ENCODE measurements at places on chromosomes 16 and 17.

DNA sequence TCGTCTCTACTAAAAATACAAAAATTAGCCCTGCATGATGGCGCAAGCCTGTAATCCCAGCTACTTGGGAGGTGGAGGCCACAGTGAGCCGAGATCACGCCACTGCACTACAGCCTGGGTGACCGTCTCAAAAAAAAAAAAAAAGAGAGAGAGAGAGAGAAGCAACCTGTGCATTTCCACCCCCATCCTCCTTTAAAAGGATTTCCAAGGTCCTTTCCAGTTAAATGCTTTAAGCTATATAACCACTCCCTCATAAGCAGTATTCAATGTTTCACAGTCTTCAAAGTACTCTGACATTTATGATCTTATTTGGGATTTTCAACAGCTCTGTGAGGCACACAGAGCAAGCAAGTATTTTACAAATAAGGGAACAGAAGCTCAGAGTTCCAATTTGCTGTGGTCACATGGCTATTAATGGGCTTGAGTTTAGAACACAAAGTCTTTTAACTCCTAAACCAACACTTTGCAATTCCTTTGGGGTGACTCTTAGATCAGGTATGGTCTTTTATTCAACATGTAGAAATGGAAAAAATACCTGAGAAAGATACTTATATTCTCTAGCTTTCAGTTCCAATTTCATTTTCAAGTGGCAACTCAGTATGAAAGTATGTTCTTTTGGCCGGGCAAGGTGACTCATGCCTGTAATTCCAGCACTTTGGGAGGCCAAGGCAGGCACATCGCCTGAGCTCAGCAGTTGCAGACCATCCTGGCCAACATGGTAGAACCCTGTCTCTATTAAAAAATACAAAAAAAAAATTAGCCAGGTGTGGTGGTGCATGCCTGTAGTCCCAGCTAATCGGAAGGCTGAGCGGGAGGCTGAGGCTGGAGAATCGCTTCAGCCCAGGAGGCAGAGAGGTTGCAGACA is 31.3 kb downstream of the SPOP start:
- peak; percentile 78 for DNase-seq

GRCh38 chr17:2685696-2686095 is 25.9 kb downstream of the CLUH start:
- DNase-seq: no peak

DNA sequence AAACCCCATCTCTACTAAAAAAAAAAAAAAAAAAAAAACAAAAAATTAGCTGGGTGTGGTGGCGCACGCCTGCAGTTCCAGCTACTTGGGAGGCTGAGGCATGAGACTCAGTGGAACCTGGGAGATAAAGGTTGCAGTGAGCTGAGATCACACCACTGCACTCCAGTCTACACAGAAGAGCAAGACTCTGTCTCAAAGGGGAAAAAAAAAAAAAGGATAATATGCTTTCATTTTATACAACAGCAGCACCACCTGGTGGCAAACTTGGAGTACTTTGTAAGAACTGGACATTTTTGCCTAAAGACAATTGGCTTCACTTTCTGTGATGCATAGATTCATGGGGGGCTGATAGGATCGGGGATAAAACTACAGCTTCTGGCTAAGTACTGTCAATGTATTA is 8.5 kb downstream of the CHTF8 start:
- DNase-seq: peak; percentile 70

GRCh38 chr17:7340179-7340578 is 3.9 kb downstream of the ACAP1 start:
- DNase-seq: no peak

GRCh38 chr17:80918731-80919130 is 72.9 kb upstream of the CHMP6 start:
- no peak for DNase-seq

- DNase-seq: no peak
These were observed 26.4 kb downstream of the CASKIN2 start for GRCh38 chr17:75488693-75489510.

- no peak for DNase-seq
These were observed 14.8 kb downstream of the RFWD3 start for GRCh38 chr16:74651841-74652240.

GRCh38 chr17:2705263-2705662 is 6.3 kb downstream of the CLUH start:
- peak; percentile 83 for DNase-seq

DNA sequence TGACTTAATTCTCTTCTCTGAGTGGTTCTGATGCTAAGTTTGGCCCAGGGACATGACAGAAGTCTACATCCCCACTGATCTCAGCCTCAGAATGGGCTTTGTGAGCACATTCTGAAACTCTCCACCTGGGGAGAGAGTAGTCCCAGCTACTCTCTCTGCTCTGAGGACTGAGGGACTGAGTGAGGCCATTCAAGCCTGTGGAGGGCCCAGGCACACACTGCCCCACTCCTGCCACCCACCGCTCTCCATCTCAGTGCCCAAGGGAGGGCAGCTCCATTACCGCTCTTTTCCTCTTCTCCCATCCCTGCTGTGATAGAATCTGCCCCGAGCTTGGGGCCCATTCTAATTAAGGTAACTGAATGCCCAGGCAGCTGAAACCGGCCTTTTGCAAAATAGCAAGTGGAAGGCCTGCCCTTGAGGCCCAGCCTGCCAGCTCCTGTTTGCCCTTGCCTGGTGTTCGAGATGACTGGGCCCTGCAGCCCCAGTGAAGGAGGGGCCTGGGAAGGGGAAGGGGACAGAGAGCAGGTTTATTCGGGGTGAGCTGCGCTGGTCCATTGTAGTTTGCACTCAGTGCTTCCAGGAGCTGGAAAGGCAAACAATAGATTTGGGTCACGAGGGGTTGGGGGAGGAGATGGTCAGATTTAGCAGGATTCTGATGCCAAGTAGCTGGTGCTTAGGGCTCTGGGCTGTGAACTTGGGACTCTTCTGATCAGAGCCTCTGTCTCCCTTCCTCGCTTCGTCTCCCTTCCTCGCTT is 76.2 kb downstream of the RAB11FIP4 start:
- DNase-seq: no peak

DNA sequence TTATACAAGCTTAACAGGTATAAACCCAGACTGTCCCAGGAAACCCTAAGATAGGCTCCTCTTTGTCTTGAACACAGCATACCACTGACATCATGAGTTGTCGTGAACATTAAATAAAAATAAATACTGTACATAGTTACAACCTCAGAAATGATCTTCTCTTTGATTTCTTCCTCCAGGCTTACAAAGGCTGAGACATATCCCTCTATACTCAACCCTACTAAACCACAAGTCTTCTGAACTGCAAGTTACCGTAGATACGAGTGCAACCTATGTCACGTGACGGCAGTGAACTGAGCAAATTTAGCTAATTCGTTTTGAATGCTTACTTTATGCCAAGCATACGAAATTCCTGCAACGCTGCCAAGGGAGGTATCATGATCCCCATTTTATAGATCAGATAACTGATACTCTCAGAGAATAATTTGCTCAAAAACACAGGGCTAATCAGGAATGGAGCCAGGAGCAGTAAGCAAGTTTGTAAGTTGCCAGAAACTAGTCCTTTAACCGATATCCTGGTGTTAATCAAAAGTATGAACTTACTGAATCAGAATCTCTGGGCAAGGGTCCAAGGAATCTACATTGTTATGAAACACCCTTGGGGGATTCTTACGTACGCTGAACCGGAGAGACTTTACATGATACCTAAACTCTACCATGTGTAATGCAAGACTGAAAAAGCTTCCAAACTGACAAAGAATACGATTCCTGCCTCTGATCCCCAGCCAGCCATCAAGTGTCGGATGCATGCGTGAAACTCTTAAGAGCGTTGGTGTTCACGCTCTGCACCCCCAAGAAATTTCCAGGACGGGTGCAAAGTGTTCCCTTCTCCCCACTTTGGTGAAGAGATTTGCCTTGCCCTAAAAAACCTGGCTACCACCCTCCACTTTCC is 106.2 kb downstream of the XYLT1 start:
- peak; percentile 21 for DNase-seq

- peak; percentile 88 for DNase-seq
These were observed 16.1 kb downstream of the GDE1 start for GRCh38 chr16:19505600-19506303.

DNA sequence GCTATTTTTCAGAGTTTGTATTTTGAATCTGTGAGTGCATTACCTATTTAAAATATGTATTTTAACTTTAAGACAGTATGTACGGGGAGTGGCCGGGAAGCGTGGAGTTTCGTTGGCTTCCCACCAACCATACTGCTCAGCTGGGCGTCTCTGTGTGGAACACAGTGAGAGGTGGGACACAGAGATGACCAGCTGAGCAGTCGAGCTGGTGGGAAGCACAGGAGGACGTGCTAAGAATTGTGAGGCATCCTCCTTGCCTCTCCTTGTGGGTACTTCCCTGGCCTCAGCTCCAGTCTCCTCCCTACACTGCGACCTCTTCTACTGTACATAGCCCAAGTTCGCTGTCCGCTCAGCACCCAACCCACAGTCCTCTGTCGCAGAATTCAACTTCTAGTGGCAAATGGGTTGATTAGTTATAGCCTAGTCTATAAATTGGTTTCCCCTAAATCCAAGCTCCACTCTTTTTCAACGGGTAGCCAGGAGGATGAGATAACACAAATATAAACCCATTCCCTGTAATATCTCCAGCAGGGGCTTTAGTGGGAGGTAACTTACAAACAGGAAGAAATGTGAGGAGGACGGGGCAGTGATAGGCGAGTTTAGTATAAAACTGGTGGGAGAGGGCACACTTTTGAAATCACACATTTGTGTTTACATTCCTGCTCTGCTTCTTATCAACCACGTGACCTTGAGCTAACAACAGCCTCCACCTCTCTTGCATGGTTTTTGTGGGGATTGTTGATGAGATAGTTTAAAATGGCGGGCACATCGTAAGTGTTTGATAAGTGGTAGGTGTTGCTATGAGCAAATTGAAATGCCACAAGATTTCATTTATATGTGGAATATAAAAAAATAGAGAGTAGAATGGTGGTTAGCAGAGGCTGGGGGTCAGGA is 211.9 kb upstream of the HS3ST3A1 start:
- no peak for DNase-seq

GRCh38 chr16:35194681-35195080 is 1735.3 kb downstream of the TP53TG3F start:
- DNase-seq: no peak

- peak; percentile 28 for DNase-seq
These were observed 1.6 kb downstream of the ASIC2 start for GRCh38 chr17:33291248-33292200.

DNA sequence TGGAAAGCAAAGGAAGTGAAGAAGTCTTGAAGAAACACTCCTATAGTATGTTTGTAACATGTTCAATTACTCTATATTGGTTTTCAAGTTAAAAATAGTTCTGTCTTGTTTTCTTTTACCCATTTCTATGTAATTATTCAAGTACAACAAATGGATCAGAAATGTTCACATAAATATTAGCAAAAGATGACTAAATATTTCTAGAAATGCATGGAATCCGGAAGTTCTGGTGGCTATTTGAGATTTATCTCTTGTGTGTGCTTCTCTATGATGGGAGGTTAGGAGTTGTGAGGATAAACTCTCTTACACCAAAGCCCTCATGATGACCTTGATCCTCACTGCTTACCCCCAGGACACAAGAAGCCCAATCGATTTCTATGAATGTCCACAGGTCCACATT is 237.5 kb downstream of the CDH8 start:
- DNase-seq: peak; percentile 10

DNA sequence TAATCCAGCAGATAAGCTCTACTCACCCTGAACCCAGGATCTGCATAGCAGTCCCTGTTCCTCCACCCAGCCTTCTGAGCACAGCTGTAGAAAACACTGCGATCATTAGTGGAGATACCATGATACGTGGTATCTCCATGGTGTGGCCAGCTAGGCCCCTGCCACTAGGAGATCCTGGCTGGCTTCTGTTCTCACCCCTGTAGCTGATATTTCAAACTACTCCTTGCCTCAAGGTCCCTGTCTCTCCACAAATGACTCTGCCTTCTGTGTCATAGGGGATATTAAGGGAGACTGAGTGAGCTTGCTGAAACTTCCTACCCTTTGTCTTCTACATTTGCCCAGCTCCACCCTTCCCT is 44.3 kb downstream of the ERN1 start:
- DNase-seq: no peak

DNA sequence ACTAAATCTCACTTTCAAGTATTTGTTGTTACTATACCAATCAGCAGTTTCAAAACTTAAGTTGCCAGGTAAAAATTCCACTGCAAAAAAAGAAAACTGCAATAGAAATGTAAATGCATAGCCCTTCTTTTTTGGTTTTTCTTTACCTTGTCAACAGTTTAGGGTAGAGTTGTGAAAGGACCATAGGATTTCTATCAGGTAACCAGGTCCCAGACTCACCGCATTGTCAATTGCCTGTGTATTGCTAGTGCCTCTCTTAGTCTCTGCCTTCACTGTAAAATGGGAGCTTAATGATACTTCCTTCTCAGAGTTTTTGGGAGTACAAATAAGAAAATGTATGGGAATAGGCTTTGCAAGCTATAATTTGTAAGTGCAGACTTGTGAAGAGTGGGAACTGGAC is 145.0 kb downstream of the FTO start:
- no peak for DNase-seq

DNA sequence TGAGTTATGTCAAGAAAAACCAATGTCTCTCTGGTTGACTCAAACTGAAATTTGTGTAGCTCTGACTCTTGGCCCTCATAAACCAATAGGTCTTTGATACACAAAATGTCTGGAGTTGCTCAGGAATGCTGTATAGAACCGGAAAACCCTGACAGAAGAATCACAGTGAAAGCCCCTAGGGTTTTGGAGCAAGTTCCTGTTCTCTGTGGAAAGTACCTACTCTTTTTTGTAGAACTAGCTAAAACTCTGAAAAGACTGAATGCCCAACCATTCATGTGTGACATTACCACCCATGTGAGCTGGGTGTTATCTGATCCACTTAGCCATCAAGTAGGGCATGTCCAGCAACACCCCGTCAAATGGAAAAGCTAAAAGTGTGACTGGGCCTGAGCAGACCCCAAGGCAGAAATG is 28.8 kb downstream of the CCL4 start:
- no peak for DNase-seq

GRCh38 chr16:87684106-87684677 is 81.6 kb downstream of the KLHDC4 start:
- DNase-seq: no peak

GRCh38 chr16:75318737-75319136 is 67.3 kb upstream of the BCAR1 start:
- DNase-seq: no peak

DNA sequence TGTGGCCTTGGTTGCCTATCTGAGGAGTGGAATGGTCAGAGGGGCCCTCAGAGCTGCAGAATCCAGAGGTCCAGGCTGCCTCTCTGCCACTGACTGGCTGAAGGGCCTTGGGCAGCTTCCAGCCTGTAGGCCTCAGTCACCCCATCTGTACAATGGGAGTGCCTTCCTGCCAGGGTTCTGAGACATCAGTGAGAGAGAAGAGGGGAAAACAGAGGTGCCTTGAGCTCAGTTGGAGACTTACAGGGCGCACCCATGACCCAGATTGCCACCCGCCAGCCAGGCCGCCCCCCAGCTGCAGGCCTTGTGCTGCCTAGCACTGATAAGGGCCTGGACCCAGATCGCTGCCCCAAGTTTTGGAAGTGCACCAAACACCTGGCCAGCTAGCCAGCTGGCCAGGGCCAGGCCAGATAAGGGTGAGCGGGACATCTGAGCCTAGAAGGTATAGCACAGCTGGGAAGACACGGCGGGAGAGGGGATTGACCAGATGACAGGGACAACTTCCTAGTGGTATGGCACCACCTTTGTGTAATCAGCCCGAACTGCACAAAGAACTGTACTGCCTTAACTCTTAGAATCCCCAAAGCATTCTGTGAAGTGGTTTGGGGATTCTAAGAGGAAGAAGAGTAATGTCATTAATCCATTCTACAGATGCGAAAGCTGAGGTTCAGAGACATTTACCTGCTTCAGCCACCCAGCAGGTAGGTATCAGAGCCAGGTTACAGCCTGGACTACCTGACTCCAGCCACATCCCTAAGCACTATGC is 1.4 kb downstream of the SLC4A1 start:
- DNase-seq: no peak

Measured in iris pigment epithelial cell (primary cell).